ENCODE measurements at places on chromosomes 2 and 18. TPM values are rescaled to one million over a fixed set of nuclear protein-coding genes. Genes with fewer than 3 reads are reported as not detected.

The FAM161A gene
- total RNA-seq: 4.5 TPM

The CCDC68 gene
- total RNA-seq: not detected

The SMYD5 gene
- 21.3 TPM for total RNA-seq

The LYG1 gene
- 1.4 TPM for total RNA-seq

The CCBE1 gene
- not detected for total RNA-seq

The EPC2 gene
- total RNA-seq: 26.1 TPM

The LAMA3 gene
- 1.4 TPM for total RNA-seq

The MC5R gene
- total RNA-seq: not detected

The ACTR1B gene
- total RNA-seq: 74.3 TPM

The COL4A4 gene
- not detected for total RNA-seq

The CKAP2L gene
- 63.4 TPM for total RNA-seq

The RESP18 gene
- total RNA-seq: not detected

The ROCK2 gene
- total RNA-seq: 14.6 TPM

The ASB18 gene
- total RNA-seq: not detected

The CASP10 gene
- total RNA-seq: 40.7 TPM

The STPG4 gene
- 0.21 TPM for total RNA-seq

The SIGLEC15 gene
- not detected for total RNA-seq

The CFLAR gene
- total RNA-seq: 95.0 TPM

The SERPINB12 gene
- total RNA-seq: not detected

The IL18R1 gene
- 53.1 TPM for total RNA-seq

The C2orf15 gene
- total RNA-seq: 0.37 TPM

The ABCB11 gene
- not detected for total RNA-seq

The IHH gene
- total RNA-seq: not detected

The AGXT gene
- not detected for total RNA-seq

The ABCG5 gene
- total RNA-seq: not detected

The CTAGE1 gene
- not detected for total RNA-seq

The SH2D6 gene
- 0.61 TPM for total RNA-seq

The CCNT2 gene
- total RNA-seq: 38.0 TPM
